ENCODE measurements at places on chromosomes 4 and X. TPM values are rescaled to one million over a fixed set of nuclear protein-coding genes. Genes with fewer than 3 reads are reported as not detected.

- DNase-seq = no peak
- H3K4me3 ChIP-seq = no peak overlapping the region
- no peak overlapping the region for H3K27ac ChIP-seq
- H3K27me3 ChIP-seq = no peaks in the 10 kb centered on the region
- H3K36me3 ChIP-seq = no peaks in the 10 kb centered on the region
Measured at GRCh38 chrX:148947399-148947975, 447.1 kb downstream of the AFF2 start.

GRCh38 chr4:178745203-178745602, 1303.0 kb upstream of the AGA start:
- no peak overlapping the region for H3K27ac ChIP-seq
- no peak overlapping the region for H3K4me3 ChIP-seq
- H3K4me1 ChIP-seq = no peaks in the 10 kb centered on the region
- H3K36me3 ChIP-seq = no peaks in the 10 kb centered on the region
- no peak for DNase-seq

IL2 gene
- 147 TPM for total RNA-seq

GRCh38 chr4:56840559-56840958, 19.1 kb upstream of the SPINK2 start:
- H3K4me3 ChIP-seq = no peak overlapping the region
- no peaks in the 10 kb centered on the region for H3K36me3 ChIP-seq
- no peak for DNase-seq

NCBP2L gene
- not detected for total RNA-seq

GRCh38 chrX:136810493-136810892, 29.8 kb upstream of the ARHGEF6 start:
- no peak overlapping the region for H3K4me3 ChIP-seq
- no peak overlapping the region for H3K27ac ChIP-seq
- DNase-seq = no peak
- peaks cover 10% of the 10 kb centered on the region for H3K4me1 ChIP-seq
- H3K27me3 ChIP-seq = no peaks in the 10 kb centered on the region

DNA sequence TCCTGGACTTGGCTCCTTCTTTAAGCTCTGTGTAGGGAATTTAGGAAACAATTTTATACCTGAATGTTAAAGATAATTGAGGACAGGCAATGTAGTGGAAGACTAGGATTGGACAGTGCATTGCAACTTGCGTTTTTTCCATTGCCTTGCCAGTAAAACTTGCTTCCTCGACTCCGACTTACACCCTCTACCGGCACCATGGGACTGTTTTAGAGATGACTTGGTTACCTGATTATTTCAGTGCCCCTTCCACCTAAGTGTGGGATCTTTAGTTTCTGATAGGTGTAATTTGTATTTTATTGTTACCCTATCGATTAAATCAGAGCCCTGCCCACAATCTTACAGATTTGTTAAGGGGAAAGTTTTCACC, 1.2 kb downstream of the PRPS1 start:
- H3K27ac ChIP-seq = peak overlapping the region; percentile 95
- peak overlapping the region; percentile 91 for H3K4me3 ChIP-seq
- peak; percentile 10 for DNase-seq
- H3K36me3 ChIP-seq = peaks cover 6% of the 10 kb centered on the region
- no peaks in the 10 kb centered on the region for H3K27me3 ChIP-seq
- peaks cover 26% of the 10 kb centered on the region for H3K4me1 ChIP-seq

GRCh38 chr4:154492288-154492687, 689 bp upstream of the DCHS2 start:
- H3K27ac ChIP-seq = no peak overlapping the region
- H3K4me3 ChIP-seq = peak overlapping the region; percentile 20
- no peaks in the 10 kb centered on the region for H3K36me3 ChIP-seq

GRCh38 chrX:129323115-129323514, 200.2 kb downstream of the SMARCA1 start:
- H3K36me3 ChIP-seq = no peaks in the 10 kb centered on the region
- DNase-seq = no peak
- no peak overlapping the region for H3K27ac ChIP-seq
- H3K4me3 ChIP-seq = no peak overlapping the region
- no peaks in the 10 kb centered on the region for H3K27me3 ChIP-seq
- no peaks in the 10 kb centered on the region for H3K4me1 ChIP-seq

DNA sequence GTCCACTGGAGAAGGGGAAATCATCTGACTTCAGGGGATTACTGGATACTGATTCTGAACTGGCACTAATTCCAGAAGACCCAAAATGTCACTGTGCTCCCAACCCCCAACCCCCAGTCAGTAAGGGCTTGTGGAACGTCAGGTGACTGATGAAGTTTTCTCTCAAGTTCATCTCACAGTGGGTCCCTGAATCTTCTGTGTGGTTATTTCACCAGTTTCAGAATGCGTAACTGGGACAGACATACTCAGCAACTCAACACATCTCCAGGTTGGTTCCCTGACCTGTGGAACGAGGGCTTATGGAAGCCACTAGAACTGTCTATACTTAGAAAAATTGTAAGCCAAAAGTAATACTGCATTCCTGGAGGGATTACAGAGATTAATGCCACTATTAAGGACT, 45.3 kb downstream of the DDX60L start:
- peaks cover 18% of the 10 kb centered on the region for H3K36me3 ChIP-seq
- DNase-seq = no peak
- H3K27ac ChIP-seq = no peak overlapping the region
- H3K27me3 ChIP-seq = no peaks in the 10 kb centered on the region
- peaks cover 10% of the 10 kb centered on the region for H3K4me1 ChIP-seq
- H3K4me3 ChIP-seq = no peak overlapping the region

ZNF141 gene
- total RNA-seq = 23.2 TPM

DNA sequence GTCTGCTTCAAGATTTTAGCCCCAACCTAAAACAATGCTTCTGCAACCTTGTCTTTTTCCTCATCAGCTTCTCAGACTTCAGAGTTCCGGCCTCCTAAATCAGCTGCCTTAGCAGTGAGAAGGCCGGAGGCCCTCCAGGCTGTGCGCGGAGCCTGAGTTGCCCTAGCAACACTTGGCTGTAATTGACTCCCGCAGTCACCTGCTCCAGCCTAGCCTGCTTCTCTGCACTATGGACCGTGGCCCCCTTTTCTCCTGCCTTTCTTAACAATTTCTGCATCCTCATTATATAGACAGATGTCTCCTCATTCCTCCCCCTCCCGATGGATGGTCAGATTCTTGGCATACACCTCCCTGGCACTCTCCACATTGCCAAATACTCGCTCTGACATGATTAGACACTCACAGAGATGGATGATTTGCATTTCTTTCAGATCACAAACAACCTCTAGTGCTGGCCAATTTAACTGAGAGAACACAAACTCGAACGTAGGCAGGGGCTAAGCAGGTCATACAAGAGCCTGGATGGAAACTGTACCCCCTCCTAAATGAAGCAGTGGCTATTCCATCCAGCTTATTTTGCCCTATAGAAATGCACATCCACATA, 9.5 kb upstream of the HUWE1 start:
- no peak for DNase-seq
- no peak overlapping the region for H3K4me3 ChIP-seq
- H3K4me1 ChIP-seq = peaks cover 21% of the 10 kb centered on the region
- H3K27me3 ChIP-seq = no peaks in the 10 kb centered on the region

PPEF2 gene
- total RNA-seq = 0.21 TPM

DNA sequence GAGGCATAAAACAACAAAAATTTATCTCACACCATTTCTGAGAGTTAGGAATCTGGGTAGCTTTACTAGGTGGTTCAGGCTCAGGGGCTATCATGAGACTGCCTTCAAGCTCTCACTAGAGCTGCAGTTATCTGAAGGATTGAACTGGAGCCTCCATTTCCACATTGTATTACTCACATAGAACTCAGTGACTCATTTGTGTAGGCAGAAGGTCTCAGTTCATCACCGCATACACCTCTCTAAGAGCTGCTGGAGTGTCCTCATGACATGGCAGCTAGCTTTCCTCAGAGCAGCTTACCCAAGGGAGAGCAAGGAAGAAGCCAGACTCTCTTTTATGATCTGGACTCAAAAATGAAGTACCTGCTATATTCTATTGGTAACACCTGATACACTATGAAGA, 389.2 kb downstream of the IQCM start:
- H3K27ac ChIP-seq = no peak overlapping the region
- H3K4me1 ChIP-seq = no peaks in the 10 kb centered on the region
- no peak for DNase-seq
- no peaks in the 10 kb centered on the region for H3K36me3 ChIP-seq
- no peaks in the 10 kb centered on the region for H3K27me3 ChIP-seq

DNA sequence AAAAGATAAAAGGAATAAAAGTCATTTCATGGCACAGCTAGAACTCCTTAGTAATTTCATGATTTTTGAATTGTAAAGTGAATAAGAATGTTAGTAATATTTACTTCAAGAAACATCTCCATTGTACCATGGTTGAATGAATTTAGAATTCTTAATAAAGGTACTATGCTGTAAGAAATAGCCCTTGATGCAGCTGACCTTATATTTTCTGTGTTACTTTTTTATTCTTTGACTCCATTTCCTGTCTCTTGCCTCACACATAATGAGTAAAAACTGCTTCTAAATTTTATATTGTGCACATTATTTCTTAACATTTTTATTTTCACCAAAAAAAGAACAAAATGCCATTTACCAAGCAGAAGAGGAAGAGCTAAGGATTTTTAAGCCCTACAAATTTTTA, 81.9 kb upstream of the PDHA2 start:
- H3K27ac ChIP-seq = no peak overlapping the region
- H3K36me3 ChIP-seq = no peaks in the 10 kb centered on the region
- no peak for DNase-seq
- H3K4me3 ChIP-seq = no peak overlapping the region

FRAS1 gene
- not detected for total RNA-seq

ITM2A gene
- 116 TPM for total RNA-seq

ASIC5 gene
- not detected for total RNA-seq

GRCh38 chr4:153327247-153327646, 17.2 kb upstream of the MND1 start:
- H3K4me1 ChIP-seq = no peaks in the 10 kb centered on the region
- DNase-seq = no peak
- peaks cover 4% of the 10 kb centered on the region for H3K27me3 ChIP-seq
- no peak overlapping the region for H3K4me3 ChIP-seq

GRCh38 chr4:70925418-70925817, 23.2 kb downstream of the MOB1B start:
- DNase-seq = no peak
- no peak overlapping the region for H3K4me3 ChIP-seq
- no peaks in the 10 kb centered on the region for H3K27me3 ChIP-seq

DNA sequence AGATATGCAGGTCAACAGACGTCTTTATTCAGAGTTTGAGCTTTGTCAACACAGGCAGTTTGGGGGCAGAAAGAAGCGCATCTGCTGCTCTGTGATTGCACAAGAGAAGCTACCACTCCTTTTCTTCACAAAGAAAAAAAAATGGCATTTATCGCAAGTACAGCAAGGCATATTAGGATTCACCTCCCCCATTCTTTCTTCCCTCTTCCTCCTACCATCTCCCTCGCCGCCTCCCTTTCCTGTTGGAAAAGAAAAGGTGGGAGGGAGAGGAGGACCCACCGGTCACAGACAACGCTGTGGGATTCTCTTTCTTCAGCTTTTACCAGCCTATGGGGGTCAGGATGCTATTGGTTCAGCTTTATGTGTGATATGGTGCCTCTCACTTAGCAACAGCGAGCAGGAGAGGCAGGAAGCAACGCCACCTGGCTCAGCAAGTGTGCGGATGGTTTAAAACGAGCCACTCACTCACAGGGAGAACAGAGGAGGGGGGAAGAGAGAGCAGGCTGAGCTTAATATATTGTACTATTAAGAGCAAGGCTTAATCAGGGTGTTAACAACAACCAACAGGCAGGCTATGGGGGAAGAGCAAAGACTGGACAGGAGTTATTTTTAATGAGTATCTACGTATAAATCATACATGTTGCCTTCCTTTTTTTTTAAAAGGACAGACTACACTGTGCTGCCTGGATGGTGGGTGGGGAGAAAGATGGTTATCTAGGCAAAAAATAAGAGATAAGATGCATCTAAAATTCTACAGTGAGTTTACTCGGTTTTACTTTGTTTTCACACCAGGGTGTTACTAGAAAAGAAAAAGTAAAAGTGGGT, 104.7 kb downstream of the MAML3 start:
- H3K27me3 ChIP-seq = peaks cover 2% of the 10 kb centered on the region
- no peaks in the 10 kb centered on the region for H3K36me3 ChIP-seq
- peak; percentile 78 for DNase-seq

CCSER1 gene
- total RNA-seq = not detected

DGAT2L6 gene
- not detected for total RNA-seq

- no peaks in the 10 kb centered on the region for H3K36me3 ChIP-seq
- no peak overlapping the region for H3K27ac ChIP-seq
- H3K4me3 ChIP-seq = no peak overlapping the region
- no peak for DNase-seq
- no peaks in the 10 kb centered on the region for H3K27me3 ChIP-seq
Measured at GRCh38 chr4:128715616-128716015, 93.9 kb upstream of the JADE1 start.

CLRN2 gene
- not detected for total RNA-seq

- H3K4me3 ChIP-seq = no peak overlapping the region
- H3K27me3 ChIP-seq = no peaks in the 10 kb centered on the region
- no peak overlapping the region for H3K27ac ChIP-seq
- peaks cover 22% of the 10 kb centered on the region for H3K4me1 ChIP-seq
Measured at GRCh38 chr4:120071192-120071795, 4.6 kb upstream of the MAD2L1 start.

- H3K27me3 ChIP-seq = no peaks in the 10 kb centered on the region
- H3K36me3 ChIP-seq = no peaks in the 10 kb centered on the region
- no peak for DNase-seq
- H3K4me3 ChIP-seq = no peak overlapping the region
- H3K27ac ChIP-seq = no peak overlapping the region
- H3K4me1 ChIP-seq = no peaks in the 10 kb centered on the region
Measured at GRCh38 chr4:12146339-12146738, 717.6 kb upstream of the HS3ST1 start.

PRDM8 gene
- total RNA-seq = 0.35 TPM

GAGE2A gene
- not detected for total RNA-seq

TRPC5OS gene
- total RNA-seq = not detected

TMEM35A gene
- total RNA-seq = not detected

- no peaks in the 10 kb centered on the region for H3K4me1 ChIP-seq
- H3K4me3 ChIP-seq = no peak overlapping the region
- H3K36me3 ChIP-seq = no peaks in the 10 kb centered on the region
- no peaks in the 10 kb centered on the region for H3K27me3 ChIP-seq
Measured at GRCh38 chrX:148913971-148914370, 413.6 kb downstream of the AFF2 start.

- no peak overlapping the region for H3K27ac ChIP-seq
- H3K27me3 ChIP-seq = no peaks in the 10 kb centered on the region
- H3K4me1 ChIP-seq = no peaks in the 10 kb centered on the region
- H3K36me3 ChIP-seq = no peaks in the 10 kb centered on the region
- no peak overlapping the region for H3K4me3 ChIP-seq
- DNase-seq = no peak
Measured at GRCh38 chrX:26889574-26889973, 573.6 kb downstream of the PPP4R3C start.

- H3K36me3 ChIP-seq = no peaks in the 10 kb centered on the region
- H3K27me3 ChIP-seq = no peaks in the 10 kb centered on the region
- DNase-seq = no peak
- H3K4me3 ChIP-seq = no peak overlapping the region
Measured at GRCh38 chrX:68147848-68148247, 285.4 kb downstream of the OPHN1 start.
